BE2C (cell line): ENCODE measurements at places on chromosomes 3 and 15.

DNA sequence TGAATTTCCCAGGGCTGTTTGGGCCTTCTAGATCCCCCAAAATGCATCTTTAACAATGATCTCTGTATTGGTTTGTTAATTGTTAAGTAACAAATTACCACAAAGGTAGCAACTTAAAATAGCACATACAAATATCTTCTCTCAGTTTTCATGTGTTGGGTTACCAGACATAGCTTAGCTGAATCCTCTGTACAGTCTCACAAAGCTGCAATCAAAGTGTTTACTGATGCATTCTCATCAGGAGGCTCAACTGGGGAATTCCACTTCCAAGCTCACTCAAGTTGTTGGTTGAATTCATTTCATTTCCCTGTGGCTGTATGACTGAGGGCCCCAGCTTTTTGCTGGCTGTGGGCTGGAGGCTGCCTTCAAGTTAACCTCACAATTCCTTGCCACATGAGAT lies 297.6 kb downstream of the RPLP1 start:
- DNase-seq, result no peak

- DNase-seq, result no peak
Measured at GRCh38 chr3:37963016-37963415, 27.6 kb upstream of the VILL start.

GRCh38 chr3:129845956-129846355 lies 47.6 kb downstream of the TMCC1 start:
- no peak for DNase-seq

DNA sequence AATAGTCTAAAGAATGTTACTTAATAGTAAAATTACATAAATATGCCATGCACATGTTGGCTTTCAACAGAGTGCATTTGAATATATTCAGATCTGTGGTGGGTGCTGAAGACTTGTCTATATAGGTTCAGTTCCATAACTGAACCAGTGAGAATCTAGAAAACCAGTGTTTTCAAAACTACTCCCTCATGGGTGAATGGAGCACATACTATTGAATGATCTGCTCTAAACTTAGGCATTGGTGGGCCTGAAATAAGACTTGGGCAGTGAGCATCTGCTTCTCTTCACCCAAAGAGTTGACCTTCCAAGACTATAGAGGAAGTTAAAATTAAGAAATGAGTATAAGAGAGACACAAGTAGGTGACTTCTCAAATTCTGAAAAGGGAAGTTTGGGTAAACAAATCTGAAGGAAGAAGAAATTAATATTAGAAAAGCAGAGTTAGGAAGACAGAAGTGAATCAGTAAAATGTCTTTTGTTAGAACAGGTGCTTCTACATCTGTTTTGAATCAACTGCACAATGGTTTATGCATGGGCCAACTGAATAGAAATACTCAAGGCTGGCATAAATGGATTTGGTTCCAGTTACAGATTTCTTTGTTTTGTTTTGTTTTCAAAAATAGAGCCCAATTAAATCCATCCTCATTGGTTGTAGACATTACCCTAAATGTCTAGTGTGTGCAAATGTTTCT lies 19.3 kb downstream of the ALCAM start:
- DNase-seq, result no peak

DNA sequence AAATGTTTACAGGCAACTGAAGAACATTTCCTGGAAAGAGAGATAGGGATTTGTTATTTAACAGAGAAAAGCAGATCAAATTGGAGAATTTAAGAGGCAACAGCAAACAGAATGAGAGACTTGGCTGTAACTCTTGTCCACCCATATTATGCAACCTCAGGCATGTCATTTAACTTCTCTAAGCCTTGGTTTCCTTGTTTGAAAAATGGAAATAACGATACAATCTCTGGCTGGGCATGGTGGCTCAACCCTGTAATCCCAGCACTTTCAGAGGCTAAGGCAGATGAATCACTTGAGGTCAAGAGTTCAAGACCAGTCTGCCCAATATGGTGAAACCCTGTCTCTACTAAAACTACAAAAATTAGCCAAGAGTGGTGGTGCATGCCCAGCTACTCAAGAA lies 23.7 kb downstream of the ARRDC4 start:
- DNase-seq, result no peak

DNA sequence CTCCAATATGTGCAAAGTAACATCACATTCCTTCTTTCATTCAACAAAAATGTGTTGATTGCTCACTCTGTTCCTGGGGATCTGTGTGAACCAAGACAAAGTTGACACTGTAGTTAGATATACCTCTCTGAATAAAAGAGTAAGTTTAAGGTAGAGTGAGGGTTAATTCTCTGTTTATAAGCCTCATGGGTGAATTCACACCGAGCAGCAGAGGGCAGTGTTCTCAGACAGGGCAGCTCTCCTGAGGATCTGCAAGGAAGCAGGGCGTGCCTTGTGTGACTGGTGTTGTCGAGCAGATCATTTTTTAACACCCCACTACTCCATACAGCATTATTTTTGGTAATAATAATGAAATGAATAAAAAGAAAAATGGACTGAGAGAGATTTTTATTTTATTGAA lies 34.4 kb downstream of the PAQR9 start:
- DNase-seq, result peak; percentile 55

GRCh38 chr3:58288011-58288728 lies 17.9 kb upstream of the RPP14 start:
- no peak for DNase-seq

DNA sequence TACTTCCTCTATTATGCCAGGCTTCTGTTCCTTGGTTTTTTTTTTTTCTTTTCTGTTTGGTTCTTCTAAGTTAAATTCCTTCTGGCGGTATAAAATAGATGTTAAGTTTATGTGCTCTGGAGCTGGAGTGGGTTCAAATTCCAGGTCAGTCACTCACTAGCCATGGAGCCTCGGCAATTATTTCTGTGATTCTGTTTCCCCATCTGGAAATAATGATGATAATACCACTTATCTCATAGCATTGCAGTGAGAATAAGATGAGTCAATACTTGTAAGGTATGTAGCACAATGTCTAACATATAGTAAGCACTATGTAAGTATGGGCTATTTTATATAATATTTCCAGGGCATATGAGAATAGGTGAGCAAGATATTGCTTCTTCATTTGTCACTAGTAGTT lies 33.2 kb upstream of the ZDHHC23 start:
- DNase-seq, result no peak

GRCh38 chr3:79672075-79672474 lies 95.7 kb downstream of the ROBO1 start:
- no peak for DNase-seq

DNA sequence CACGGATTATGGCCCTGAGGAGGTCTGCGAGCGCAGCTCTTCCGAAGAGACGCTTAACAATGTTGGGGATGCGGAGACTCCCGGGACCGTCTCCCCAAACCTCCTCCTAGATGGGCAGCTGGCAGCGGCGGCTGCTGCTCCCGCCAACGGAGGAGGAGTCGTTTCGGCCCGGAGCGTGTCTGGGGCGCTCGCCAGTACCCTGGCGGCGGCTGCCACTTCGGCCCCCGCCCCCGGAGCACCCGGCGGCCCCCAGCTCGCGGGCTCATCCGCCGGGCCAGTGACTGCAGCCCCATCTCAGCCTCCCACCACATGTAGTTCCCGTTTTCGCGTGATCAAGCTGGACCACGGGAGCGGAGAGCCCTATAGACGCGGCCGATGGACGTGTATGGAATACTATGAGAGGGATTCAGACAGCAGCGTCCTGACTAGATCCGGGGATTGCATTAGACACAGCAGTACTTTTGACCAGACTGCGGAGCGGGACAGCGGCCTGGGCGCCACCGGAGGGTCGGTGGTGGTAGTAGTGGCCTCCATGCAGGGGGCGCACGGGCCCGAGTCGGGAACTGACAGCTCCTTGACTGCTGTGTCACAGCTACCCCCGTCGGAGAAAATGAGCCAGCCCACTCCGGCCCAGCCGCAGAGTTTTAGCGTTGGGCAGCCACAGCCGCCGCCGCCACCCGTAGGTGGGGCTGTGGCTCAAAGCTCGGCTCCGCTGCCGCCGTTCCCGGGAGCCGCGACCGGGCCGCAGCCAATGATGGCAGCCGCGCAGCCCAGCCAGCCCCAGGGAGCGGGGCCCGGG lies 1.6 kb downstream of the TSC22D2 start:
- DNase-seq, result peak; percentile 94

DNA sequence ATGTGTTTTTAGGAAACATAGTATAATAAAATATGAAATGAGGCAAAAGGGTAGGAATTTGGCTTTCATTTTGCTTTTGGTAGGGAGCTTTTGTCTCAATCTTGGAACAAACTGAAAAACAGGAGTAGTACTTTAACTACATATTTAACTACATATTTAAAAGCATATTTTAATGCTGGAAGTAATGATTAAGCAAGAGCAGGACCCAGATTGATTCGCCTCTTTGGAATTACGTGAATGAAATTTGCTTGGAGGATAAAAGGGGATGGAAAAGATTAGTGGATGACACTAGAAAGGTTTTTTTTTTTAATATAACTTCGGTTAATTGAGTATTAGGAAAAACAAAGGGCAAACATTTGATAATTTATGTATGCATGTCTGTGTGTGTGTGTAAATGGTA lies 11.2 kb upstream of the TMEM212 start:
- DNase-seq, result no peak

DNA sequence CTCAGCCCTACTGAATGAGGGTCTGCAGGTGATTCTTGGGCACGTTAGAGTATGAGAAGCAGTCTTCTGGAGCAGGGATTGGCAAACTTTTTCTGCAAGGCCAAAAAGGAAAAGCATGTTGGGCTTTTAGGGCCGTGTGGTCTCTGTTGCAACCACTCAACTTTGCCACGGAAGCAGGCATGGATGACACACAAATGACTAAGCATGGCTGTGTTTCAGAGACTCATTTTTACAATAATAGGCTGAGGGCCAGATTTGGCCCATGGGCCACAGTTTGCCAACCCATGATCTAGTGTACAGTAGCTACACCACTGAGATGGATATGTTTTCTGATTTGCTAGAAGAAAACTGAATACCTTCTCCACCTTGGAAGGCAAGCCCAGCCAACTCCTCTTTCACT lies 66.1 kb upstream of the PRICKLE2 start:
- no peak for DNase-seq

GRCh38 chr3:67388738-67389137 lies 265.7 kb downstream of the SUCLG2 start:
- DNase-seq, result no peak

GRCh38 chr3:60920519-60920918 lies 330.7 kb downstream of the FHIT start:
- no peak for DNase-seq

GRCh38 chr3:193665370-193665989 lies 72.5 kb downstream of the OPA1 start:
- DNase-seq, result no peak

DNA sequence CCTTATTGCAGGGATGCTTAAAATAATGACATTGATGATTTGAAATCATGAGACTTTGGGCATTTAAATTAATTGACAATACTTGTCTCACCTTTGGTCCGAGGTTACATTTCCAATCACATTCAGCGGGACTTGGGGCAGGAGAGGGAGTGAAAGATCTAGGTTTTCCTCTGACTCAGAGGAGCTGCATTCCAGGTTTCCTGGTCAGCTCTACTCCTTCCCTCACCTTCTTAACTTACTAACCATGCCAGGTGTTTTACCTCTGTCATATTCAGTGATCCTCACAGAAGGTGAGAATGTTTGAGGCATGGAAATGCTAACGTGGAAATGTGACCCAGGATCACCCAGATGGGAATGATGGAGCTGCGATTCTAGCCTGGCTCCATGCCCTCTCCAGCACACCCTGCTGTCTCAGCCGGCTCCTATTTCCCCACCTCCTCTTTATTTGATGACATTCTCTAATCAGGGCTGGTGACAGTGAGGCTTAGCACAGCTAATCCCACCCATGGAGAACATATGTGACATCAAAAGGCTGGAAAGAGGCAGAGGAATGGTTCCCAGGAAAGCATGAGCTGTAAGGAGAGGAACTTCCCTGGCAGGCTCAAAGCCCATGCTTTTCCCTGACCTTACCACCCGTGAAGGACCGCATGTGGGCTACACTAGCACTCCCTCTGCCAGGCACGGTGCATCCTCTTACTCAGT lies 38.7 kb downstream of the THSD4 start:
- no peak for DNase-seq

- no peak for DNase-seq
Measured at GRCh38 chr3:128518587-128519490, 25.8 kb upstream of the GATA2 start.

DNA sequence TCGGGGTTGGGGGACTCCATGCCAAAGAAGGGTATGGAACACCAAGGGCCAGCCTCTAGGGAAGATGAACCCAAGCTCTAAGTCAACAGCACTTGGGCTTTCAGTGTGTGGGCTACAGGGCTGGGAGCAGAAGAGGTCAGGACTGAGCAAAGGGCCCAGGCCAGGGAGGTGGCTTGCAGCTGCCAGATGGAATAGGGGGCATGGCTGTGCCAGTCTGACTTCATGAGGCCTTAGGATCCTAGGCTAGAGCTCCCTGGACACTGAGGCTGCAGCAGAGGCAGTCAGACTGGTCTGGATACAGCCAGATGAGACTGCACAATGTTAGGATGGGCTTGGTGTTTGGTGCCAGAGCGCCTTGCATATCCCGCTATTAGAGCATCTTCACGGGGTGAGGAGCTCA lies 3.8 kb downstream of the RASGRF1 start:
- no peak for DNase-seq
